ENCODE measurements at places on chromosomes 3 and 15.
A peak's percentile ranks its signal among the peaks of the same experiment; 100 is the strongest.

DNA sequence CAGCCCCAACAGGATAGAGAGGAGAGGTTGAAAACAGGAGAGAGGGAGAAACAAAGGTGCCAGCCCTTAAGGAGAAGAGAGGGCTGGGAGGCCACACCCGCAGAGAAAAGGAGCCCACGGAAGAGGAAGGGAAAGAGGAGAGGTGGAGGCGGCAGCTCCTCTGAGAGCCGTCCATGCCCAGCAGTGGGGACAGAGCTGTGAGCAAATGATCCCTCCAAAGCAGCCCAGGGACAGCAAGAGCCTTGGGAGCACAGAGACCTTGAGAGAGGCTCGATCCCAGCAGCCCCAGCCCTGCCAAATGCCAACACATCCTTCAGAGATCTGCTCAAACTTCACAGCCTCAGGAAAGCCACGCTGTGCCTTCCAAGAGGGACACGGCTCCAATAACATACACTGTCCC is 66.7 kb upstream of the CORO2B start:
- DNase-seq = no peak

DNA sequence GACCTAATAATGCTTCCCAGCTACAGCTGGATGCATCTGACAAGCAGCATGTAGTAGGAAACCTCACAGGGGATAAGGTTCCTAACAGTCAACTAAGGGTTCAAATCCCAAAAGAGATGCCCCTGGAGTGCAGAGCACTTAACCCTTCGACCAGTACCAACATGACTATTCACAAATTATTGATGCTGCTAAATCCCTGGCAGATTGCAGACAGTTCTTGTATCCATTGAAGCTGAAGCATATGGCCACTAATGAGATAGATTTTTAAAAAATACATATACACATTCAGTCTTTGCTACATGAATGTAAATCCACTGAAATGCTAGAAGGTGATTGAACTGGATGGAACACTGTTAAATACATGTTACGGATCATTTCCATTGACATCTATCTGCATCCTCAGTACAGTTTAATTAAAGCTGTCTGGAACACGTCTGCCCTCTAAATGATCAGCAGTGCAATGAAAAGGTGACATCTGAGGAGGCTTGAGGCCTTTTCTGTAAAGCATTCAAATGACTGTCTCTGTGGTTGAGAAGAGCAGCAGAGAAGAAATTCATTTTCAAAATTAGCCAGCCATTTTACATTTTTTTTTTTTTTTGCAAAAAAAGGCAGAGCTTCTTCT is 19.5 kb upstream of the NANOGP8 start:
- DNase-seq = no peak

GRCh38 chr15:98241032-98241554 is 280.6 kb downstream of the ARRDC4 start:
- DNase-seq = no peak

- no peak for DNase-seq
These were observed 66.0 kb upstream of the OXTR start for GRCh38 chr3:8835385-8835784.

GRCh38 chr3:46286947-46287565 is 44.8 kb downstream of the CCR3 start:
- DNase-seq = no peak

DNA sequence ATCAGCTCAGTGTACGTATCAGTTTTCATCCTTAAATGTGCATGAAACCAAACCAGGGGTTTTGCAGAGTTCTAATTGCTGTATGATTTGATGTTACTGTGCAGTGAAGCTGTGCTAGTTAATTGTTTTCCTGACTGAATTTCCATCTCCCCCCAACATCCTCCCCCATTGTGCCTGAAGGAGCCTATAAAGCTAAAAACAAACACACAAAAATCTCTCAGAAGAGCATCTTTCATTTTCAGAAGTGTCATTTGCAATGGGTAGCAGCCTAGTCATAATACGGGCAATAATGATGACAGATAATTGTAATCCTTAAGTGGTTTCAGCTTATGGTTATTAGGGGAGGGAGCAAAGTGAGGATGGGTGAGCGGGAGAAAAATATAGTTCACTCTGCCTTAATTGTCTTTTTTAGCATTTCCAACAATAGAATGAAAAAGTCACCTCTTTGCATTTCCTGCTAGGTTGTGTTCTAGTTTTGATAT is 207.9 kb upstream of the TBL1XR1 start:
- DNase-seq = no peak

GRCh38 chr3:190322604-190323245 is 479 bp upstream of the CLDN1 start:
- DNase-seq = no peak

- no peak for DNase-seq
These were observed 33.3 kb downstream of the PLD1 start for GRCh38 chr3:171776839-171777583.

- DNase-seq = no peak
These were observed 11.1 kb upstream of the GREM1 start for GRCh38 chr15:32706704-32707103.

GRCh38 chr3:24725514-24726255 is 231.0 kb upstream of the THRB start:
- no peak for DNase-seq

DNA sequence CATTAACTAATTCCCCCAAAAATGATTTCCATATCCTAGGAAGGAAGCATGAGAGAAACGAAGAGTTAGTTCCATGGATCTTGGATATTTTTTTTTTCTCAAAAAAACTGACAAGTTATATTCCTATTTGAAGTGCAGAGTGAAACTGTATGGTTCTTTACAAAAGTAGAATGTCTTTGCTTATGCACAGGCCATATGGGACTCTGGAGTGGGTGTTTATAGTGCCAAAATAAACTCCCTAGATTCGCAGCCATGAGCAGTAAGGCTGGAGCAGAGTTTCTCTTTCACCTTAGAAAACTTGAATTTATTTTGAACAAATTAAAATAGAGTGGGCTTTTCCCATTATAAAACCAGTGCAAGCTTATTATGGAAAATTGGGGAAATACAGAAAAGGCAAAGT is 239.7 kb downstream of the PDCD6IP start:
- DNase-seq = no peak

DNA sequence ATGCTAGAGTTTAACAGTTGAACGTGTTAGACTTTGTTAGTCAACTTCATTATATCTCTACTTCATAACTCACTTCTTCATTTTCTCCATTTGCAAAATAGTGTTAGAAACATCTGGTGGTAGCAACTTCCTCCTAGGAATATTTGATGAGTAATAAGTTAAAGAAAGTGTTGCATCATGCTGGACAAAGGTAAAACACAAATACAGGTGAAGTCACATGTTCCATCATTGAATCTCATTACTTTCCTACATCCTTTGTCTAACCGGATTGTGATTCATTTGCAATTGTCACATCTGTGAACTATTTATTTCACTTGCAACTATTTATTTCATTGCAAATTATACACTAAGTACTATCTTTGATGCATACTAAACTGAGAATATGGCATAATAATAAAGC is 186.5 kb downstream of the TUSC7 start:
- no peak for DNase-seq

DNA sequence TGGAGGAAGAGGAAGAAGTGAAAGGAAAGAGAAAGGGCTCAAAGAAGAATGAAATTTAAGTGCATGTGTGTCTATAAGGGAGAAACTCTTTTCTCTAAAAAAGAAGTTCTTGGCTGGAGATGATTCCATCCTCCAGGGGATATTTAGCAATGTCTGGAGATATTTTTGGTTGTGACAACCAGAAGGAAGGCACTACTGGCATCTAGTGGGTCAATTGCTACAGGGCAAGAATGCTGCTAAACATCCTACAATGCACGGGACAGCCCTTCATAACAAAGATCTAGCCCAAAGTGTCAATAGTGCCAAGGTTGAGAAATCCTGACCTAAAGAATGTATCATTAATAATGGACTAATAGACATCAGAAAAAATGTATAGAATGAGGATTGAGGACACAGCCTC is 57.4 kb upstream of the ST3GAL6 start:
- no peak for DNase-seq

DNA sequence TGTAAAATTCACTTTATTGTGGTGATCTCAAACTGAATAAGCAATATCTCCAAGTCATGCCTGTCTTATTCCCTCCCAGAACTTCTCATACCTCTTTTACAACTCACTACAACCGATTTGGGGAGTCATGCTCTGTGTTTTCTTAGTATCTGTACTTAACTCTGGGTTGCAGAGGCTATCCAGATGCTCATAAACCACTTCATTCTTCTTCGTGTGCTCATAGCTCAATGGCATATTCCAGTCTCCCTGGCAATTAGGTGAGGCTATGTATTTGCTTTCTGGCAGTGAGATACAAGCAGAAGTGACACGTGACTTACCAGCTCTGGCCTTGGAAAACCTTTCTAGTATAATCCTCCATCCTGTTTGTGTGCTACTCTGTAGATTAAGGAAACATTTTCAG is 360.9 kb downstream of the ZNF385D start:
- DNase-seq = no peak

GRCh38 chr3:86658876-86659275 is 332.1 kb downstream of the VGLL3 start:
- no peak for DNase-seq

DNA sequence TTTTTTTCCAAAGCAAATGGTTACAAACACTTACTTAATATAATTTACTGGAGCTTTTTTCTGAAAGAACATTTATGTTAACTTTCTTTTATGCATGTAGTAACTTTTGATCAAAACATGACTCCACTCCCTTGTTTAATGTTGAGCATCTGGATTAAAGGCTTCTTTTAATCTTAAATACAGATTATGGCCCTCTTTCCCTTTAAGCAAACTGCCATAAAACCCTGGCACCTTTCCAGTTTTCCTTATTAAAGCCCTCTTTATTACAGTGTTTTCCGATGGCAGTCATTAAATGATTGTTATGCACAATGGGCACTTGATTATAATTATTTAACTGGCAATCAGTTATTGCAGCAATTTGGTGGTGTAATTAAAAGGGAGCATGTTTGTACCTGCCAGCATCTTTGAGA is 167.0 kb downstream of the VGLL4 start:
- no peak for DNase-seq

DNA sequence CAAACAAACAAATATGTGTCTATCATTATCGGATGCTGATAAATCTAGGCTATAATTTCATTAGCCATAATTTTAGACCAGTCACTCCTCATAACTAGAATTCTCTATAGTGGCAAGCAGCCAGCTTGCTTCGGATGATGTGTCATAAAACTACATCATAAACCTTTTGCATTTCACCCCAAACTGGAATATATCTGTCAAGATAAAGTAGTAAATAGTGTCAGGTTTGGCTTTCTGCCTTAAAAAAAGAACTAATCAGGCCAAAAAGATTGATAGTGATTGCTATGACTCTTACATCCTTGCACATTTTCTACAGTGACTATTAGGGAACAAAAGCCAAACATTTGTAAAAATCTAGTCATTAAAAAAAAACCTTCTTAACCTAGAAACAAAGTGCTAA is 51.0 kb downstream of the DPPA2 start:
- no peak for DNase-seq

DNA sequence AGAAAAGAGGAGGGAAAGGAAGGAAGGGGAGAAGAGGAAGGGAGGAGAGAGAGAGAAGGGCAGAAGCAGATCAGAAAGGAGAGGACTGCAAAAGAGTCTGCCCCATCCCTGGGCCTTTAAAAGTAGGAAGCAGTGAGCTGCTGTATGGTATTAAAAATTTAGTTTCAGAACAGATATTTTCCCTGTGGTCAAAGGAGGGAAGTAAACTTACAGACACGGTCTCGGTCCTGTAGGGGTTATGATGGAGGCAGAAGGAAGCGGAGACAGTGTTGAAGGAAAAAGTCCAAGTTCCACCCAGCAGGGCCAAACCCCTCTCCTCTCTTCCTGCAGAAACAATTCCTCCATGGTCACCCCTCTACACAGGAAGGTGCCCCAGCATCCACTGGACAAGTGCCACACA is 122.0 kb upstream of the PROK2 start:
- no peak for DNase-seq

DNA sequence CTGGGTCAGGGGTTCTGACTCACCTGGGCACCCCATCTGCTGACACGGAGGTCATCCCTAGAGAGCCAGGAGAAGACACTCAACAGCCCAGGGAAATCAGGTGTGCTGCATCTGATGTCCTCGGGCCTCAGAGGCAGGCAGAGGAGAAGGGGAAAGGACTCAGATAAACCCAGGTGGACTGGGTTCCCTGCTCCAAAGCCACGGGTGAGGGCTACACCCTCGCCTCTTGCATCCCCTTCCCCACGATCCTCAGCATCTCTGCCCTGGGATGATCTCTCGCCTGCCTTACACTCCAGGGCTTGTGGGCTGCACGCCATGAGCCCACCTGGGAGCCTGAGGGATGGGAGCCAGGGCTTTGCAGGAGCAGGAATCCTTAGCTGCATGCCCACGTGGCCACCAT is 8.2 kb upstream of the DUSP7 start:
- no peak for DNase-seq

DNA sequence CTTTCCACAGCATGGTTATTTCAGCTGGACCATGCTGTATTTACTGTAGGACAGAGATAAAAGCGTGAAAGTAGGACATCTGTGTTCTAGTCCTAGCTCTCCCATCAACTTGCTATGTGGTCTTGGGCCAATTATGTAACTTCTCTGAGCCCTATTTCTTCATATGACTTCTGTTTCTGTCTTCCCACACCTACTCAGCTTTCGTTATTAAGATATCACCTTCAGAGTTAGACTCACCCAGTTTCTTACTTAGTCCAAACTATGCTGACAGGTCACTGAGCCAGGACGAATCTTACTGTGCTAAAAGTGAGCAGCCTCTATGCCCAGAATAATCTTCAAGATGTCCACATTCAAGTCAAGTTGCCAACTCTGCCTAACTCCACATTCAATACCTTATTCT is 283.7 kb downstream of the IL5RA start:
- no peak for DNase-seq

DNA sequence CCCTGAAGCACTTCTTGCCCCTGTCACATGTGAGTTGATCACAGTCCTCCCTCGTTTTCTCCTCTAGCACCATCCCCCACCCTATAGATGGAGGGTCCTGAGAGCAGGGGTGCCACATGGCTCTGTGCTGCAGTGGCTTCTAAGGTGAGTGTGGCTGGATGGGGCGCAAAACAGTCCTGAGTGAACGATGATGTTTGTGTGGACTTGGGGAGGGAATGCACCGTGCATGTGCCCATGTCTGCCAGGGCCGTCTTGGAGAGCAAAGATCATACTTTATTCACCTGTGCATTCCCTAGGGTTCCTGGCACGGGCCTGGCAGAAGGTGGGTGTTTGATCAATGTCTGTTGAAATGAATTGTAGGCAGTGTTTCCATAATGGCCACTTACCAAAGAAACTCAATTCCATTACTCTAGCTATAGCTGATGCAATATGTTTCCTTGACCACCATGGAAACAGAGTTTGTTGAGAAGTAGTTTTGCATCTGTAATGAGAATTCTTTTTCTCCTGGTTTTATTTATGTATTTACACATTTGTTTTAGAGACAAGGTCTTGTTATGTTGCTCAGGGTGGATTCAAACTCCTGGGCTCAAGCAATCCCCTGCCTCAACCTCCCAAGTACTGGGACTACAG is 58.0 kb downstream of the ABTB1 start:
- DNase-seq = no peak

- peak; percentile 48 for DNase-seq
These were observed 70.0 kb downstream of the ECT2 start for GRCh38 chr3:172820492-172820891.

GRCh38 chr3:95926904-95927501 is 887.4 kb upstream of the EPHA6 start:
- DNase-seq = no peak

Data from LNCaP clone FGC (cell line).